Myocyte (in vitro differentiated cells): ENCODE measurements at places on chromosomes 6 and 20. TPM values are rescaled to one million over a fixed set of nuclear protein-coding genes. Genes with fewer than 3 reads are reported as not detected.

DNA sequence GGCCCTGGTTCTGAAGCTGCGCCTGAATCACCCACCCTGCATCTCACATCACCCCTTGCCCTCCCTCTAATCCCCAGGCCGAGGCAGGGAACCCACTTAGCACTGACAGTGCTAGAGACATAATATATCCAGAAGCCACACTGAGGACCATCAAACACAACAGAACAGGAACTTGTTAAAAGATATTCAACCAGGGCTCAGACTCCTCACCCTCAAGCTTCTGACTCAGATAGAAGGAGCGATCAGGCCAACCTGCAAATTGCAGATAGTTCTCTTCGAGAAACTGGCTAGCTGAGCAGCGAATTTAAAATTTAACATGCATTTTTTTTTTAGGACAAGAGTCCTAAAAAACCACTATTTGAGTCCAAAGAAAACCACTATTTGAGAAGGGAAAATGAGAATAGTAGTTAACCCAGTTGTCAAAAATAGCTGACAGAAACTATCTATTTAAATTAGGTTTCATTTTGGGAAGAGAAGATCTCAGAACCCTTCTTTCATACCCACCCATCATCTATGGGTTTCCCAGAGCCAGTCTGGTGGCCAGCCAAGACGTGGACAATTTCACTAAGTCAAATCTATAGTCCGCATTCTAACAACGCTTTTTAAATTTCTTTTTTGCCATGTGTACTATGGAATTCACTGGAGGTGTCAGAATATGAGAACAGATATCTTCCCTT is 95.6 kb downstream of the OPRM1 start:
- DNase-seq = no peak

GRCh38 chr20:59718071-59718470 is 113.7 kb downstream of the PHACTR3 start:
- DNase-seq = no peak

DNA sequence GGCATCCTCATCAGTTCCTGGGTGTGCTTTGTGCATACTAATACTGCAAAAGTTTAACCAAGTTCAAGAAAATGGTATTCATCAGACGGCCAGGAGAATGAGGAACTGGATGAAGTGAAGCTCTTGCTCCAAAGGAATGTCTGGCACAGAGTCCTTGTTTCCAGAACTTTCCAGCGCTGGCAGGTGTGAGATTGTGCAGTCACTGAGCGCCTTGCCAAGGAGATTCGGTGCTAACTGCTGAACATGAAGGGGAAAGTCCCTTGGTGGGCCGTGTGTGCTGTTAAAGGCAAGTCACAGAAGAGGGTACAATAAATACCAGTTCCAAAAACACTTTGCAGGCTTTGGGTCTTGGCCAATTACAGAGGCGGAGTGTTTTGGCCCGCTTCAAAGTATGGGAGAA is 262.3 kb upstream of the SOX4 start:
- DNase-seq = no peak

DNA sequence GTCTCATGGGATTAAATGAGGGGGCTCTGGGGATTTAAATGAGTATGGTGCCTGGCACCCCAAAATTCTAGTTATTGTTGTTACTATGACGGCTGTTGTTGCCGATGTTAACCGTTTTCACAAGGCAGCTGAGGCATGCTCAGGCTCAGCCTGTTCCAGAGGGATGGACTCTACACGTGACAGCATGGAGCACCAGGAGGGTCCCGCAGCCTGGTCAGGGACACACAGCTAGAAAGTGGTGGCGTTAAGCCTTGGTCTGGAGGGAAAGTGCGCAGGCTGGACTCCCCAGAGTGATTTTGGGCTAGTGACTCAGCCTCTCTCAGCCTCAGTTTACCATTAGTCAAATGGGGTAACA is 7.0 kb downstream of the FAM110A start:
- DNase-seq = no peak

DNA sequence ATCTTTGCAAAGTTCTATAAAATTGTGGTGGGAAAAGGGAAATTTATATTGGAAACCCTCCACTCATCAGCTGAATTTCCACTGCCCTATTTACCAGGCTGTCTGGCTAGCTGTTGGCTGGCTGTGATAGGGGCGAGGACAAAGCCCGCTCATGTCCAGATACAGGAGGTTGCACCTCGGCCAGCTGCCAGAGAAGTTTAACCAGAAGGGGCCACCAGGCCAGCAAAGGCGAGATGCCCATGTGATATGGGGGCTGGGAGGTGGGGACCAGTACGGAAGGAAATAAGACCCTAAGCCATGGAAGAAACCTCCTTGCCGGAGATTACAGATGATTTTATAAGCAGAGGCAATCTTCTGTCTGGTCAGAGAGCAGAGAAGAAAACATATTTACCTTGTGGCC is 143.8 kb downstream of the FNDC1 start:
- DNase-seq = no peak

DNA sequence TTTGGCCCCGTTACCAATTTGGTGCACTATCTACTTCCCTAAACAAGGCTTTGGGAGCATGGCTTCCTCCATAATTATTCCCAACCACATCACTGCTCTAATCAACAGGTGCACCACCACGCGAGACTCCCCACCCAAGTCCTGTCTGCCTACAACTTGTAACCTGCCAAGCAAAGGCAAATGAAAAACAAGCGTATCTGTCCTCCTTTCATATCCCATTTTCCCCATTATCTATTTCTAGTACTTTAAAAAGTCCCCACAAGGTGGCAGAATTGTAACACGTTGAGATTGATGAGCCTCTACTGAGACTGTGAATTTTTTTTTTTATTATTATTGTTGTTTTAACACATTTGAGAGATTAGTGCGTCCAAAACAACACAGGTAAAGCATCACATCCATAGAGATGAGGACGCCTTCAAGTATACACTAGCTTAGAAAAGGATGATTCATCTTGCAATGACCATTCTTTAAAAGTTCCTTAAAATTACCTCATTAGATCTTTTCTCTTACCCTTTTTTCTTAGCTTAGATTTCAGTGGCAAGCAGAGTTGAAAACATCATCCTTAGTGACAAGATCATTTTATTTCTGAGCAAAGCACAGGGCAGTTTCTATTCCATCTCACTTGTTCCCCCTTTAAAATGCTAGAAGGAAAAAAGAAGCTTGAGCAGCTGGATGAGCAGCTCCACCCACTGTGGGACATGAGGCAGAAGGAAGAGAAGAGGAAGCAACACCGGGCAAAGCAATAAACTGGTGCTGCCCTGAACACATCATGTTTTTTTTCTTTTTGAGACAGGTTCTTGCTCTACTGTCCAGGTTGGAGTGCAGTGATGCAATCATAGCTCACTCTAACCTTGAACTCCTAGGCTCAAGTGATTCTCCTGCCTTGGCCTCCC is 210.8 kb downstream of the ARHGAP18 start:
- DNase-seq = peak; percentile 77

- no peak for DNase-seq
Observed at GRCh38 chr6:55888917-55889316, 13.5 kb upstream of the BMP5 start.

DNA sequence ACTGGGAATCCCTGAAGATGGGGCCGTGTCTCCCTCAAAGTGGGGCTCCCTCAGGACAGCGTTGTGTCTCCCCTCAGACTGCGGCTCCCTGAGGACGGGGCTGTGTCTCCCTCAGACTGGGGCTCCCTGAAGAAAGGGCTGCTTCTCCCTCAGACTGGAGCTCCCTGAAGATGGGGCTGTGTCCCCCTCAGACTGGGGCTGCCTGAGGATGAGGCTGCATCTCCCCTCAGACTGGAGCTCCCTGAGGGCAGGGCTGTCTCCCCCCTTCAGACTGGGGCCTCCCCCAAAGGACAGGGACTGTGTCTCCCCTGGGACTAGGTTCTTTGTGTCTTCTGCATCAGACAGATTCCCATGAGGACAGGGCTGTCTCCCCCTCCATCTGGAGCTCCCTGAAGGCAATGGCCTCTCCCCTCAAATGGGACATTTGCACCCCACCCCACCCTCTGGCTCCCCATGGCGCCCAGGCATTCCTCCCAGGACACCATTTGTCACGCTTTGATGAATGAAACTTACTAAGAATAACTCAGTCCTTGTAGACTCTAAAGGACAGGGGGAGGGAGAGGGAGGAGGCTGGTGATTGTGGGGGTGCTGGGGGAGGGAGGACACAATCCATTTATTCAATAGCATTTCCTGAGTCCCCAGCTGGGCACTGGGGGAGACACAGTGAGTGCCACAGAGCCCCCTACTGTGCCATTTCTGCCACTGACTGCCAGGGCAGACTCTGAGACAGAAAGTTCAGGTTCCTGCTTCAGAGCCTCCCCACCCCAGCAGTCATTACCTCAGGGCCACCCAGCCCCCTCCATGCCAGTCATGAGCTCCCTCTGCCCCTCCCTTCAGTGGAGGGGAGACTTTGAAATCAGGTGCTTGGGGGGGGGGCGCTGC is 122.4 kb downstream of the MRPL14 start:
- DNase-seq = peak; percentile 69

- no peak for DNase-seq
Observed at GRCh38 chr6:88749849-88750248, 213.6 kb downstream of the RNGTT start.

DNA sequence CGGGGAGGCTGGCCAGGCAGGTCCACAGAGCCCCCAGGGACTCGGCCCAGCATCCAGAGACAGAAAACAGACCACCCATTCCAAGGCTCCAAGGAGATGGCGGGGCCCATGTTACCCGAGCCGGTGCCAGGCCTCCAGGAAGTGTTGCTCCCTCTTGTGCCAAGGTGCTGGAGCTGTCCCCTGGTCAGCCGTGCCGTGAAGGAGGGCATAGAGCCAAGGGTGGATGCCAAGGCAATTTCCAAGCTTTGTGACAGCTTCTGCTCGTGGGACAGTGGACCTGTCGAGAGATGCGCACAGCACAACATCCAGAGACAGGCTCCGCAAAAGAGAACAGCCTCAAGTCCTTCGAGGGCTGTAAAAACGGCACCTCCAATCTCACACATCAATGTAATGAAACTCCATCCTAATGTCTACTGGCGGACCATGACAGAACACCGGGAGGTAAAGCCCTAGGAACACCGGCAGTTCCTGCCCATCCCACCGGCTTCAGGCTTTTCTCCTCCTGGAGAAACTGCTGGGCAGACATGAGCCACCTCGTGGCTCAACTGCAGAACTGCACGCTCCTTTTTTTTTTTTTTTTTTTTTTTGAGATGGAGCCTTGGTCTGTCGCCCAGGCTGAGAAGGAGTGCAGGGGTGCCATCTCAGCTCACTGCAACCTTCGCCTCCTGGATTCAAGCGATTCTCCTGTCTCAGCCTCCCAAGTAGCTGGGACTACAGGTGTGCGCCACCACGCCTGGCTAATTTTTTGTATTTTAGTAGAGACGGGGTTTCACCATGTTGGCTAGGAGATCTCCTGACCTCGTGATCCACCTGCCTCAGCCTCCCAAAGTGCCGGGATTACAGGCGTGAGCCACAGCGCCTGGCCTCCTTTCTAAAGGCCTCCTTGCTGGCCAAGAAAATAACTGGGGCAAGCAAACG is 30.9 kb upstream of the AVP start:
- DNase-seq = peak; percentile 60

GRCh38 chr20:38092260-38092857 is 58.8 kb downstream of the RPRD1B start:
- no peak for DNase-seq

DNA sequence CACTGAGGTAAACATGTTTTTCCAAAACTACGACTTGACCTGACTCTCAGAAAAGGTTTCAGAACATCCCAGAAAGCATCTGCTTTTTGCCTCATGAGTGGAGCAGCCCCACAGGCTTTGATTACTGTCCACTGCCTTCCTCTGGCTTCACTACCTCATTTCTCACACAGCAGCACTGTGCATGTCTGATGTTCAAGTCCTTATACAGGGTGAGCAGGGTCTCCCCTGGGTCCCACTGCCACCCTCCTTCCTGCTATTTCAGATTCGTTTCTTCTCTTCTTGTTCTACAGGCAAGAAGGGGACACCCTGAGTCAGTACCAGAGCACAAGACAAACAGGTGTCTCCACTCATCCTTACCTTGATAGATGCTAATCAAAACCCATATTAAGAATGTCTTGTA is 64.7 kb upstream of the NFATC2 start:
- DNase-seq = no peak

GRCh38 chr20:939606-940005 is 23.5 kb upstream of the ANGPT4 start:
- DNase-seq = no peak

DNA sequence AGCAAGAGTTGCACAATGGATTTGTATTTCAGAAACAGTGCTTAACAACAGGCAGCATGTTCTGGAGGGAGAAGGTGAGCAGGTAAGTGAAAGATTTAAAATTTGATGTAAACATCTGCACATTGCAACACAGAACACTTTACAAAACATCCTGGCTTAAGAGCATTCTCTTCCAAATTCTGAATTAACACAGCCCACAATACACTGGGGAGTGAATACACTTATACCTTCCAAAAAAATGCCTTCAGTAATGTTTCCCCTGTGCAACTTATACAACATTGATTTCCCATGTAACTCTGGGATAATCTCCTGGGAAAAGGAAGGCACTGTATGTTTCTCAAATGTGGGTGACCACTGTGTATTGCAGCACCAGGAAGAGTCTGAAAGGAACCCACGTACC is 127.6 kb downstream of the FYN start:
- no peak for DNase-seq

DNA sequence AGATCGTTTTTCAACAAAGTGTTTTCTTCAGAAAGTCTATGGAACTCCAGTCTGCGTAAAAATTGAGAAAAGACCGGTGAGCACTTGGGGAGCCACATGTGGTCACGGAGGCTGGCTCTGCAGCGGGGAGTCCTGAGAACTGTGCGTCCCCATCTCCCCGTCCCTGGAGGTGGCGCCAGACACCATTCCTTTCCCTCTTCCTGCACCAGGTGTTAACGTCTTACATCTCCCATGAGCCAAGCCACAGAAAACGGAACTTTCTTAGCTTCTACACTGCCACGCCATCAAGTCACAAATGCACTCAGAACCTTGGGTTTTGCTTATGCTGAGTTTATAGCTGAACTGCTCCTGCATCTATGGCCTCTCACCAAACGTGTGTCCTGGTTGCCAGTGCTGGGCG is 62.6 kb downstream of the GINS1 start:
- no peak for DNase-seq

Gene TRIM31
- total RNA-seq = not detected in 2 replicates

Gene LCA5
- 7.4 and 9.0 TPM in 2 replicates for total RNA-seq

Gene TRIM26
- total RNA-seq = 13.7 and 22.4 TPM in 2 replicates

Gene SLC2A4RG
- 96.8 and 104 TPM in 2 replicates for total RNA-seq

Gene GDAP1L1
- 0.11 TPM in 1 of 2 replicates, not detected in the other for total RNA-seq

Gene OVOL2
- not detected in 2 replicates for total RNA-seq

Gene TMEM30A
- 118 and 119 TPM in 2 replicates for total RNA-seq

Gene C6orf58
- total RNA-seq = 0.62 TPM in 1 of 2 replicates, not detected in the other
